ENCODE measurements at places on chromosomes 3 and 15. TPM values are rescaled to one million over a fixed set of nuclear protein-coding genes. Genes with fewer than 3 reads are reported as not detected.

The CLCN2 gene
- total RNA-seq: 4.1 TPM

The NEK4 gene
- 31.7 TPM for total RNA-seq

The GAP43 gene
- total RNA-seq: 0.50 TPM

The GOLGA8J gene
- total RNA-seq: 0.11 TPM

The MORF4L1 gene
- total RNA-seq: 363 TPM

The MORC1 gene
- not detected for total RNA-seq

The P2RY12 gene
- total RNA-seq: 0.12 TPM

The TF gene
- under 0.01 TPM for total RNA-seq

The B3GNT5 gene
- total RNA-seq: 9.8 TPM

The NR2E3 gene
- 0.25 TPM for total RNA-seq

The CORO2B gene
- total RNA-seq: 26.7 TPM

The GPR149 gene
- total RNA-seq: not detected

The LEKR1 gene
- total RNA-seq: 1.3 TPM

The STRIT1 gene
- total RNA-seq: not detected

The MITF gene
- 23.7 TPM for total RNA-seq

The IGF2BP2 gene
- total RNA-seq: 52.6 TPM

The FANCD2OS gene
- not detected for total RNA-seq

The COL8A1 gene
- 62.4 TPM for total RNA-seq

The RLBP1 gene
- total RNA-seq: not detected

The PAK2 gene
- 56.1 TPM for total RNA-seq

The GOLGA6B gene
- not detected for total RNA-seq

The CCDC13 gene
- 0.33 TPM for total RNA-seq

The GRAMD2A gene
- total RNA-seq: 0.33 TPM

The RYR3 gene
- total RNA-seq: not detected

The DZIP1L gene
- total RNA-seq: 40.7 TPM

The PLSCR2 gene
- total RNA-seq: not detected

The GABRA5 gene
- total RNA-seq: 0.50 TPM

The LAMB2 gene
- total RNA-seq: 640 TPM

The THRB gene
- 0.77 TPM for total RNA-seq

The PPP1R14D gene
- total RNA-seq: not detected

The SLC9C1 gene
- 0.12 TPM for total RNA-seq

The OXTR gene
- 12.1 TPM for total RNA-seq

The CLRN1 gene
- total RNA-seq: not detected

The MON1A gene
- 14.3 TPM for total RNA-seq

The MED12L gene
- total RNA-seq: 0.25 TPM

The SLC4A7 gene
- 99.3 TPM for total RNA-seq

The OCA2 gene
- total RNA-seq: not detected

The FBXL22 gene
- total RNA-seq: 0.22 TPM

The ANKRD34C gene
- not detected for total RNA-seq

The CPNE9 gene
- not detected for total RNA-seq

The SCAANT1 gene
- total RNA-seq: not detected

The GOLGA8O gene
- total RNA-seq: 1.7 TPM

The COL6A5 gene
- under 0.01 TPM for total RNA-seq

The LRRN1 gene
- not detected for total RNA-seq

The SRP14 gene
- total RNA-seq: 184 TPM

The TP63 gene
- under 0.01 TPM for total RNA-seq

The DNAH12 gene
- total RNA-seq: under 0.01 TPM

The MAGI1 gene
- total RNA-seq: 19.6 TPM

The HGD gene
- total RNA-seq: not detected

The CD200R1 gene
- total RNA-seq: not detected

The MIX23 gene
- 48.6 TPM for total RNA-seq

Data from uterine smooth muscle cell (primary cell).